ENCODE measurements at places on chromosomes 1 and 21.

DNA sequence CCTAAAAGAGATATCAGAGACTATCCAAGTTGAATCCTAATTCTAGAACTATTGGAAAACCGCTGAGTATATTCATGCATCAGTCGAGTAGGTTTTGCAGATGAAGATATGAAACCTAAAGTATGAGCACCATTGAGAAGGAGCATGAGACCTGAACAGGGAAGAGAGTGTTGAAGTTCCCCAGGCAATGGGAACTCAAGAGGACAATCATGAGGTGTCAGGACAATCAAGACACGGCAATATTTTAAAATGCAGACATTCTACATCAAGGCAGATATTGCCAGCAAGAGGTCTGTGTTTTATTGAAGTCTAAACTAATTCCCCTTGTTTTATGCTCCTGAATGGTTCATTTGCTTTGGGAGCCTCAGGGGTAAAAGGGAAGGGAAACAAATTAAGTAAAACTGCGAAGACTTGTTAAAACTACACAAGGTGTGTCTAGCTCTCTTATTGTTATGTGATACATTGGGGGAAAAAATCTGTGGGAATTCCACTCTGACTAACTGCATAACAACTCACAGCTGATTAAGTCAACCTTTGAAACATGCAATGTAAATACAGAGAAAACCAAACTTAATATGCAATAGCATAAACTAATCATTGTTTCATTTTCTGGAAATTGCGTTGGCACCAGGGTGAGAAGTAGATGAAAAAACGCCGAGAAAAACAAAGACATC, 347.9 kb upstream of the ADGRL2 start:
- no peak for DNase-seq

DNA sequence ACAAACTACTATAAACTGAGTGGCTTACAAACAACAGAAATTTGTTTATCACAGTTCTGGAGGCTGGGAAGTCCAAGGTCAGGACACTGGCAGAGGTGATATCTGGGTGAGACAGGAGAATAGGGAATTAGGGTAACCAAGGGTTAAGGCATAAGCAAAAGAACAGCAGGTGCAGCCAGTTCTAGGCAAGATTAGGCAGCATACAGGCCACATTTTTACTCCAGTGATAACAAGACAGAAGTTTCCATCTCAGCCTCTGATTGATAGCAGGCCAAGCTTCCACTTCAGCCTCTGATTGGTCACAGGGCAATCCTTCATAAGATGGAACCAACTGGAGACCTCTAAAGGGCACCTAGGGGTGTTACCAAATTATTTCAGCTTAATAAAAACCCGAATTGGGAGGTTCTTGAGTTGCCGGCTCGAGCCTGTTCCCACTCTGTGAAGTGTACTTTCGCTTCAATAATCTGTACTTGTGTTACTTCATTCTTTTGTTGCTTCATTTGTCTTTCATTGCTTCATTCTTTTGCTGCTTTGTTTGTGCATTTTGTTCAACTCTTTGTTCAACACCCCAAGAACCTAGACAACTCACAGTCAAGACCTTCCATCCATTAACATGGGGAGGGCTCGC, 185.6 kb downstream of the TOMM20 start:
- no peak for DNase-seq

DNA sequence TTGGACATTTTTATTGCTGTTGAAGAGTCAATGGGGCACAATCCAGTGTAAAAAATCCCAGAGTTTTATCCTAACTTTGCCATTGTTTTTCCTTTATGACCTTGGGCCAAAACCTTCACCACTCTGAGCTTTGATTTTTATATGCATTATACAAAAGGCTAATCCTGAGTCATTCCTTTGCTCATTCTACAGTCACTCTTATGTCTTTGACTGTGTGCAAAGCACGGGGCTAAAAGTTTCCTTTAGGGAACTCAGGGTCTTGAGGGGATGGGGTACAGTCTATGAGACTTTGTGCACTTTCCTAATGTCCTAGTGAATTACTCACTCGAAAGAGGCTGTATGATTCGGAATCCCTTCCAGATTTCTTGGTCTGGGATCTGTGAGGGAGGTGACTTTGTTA, 543.2 kb upstream of the CAMK1G start:
- DNase-seq = no peak

GRCh38 chr21:45414396-45415187, 9.6 kb downstream of the COL18A1 start:
- no peak for DNase-seq

- no peak for DNase-seq
These were observed 44.3 kb downstream of the LHX9 start for GRCh38 chr1:197961449-197961848.

- no peak for DNase-seq
These were observed 38.4 kb upstream of the CCSAP start for GRCh38 chr1:229381234-229381633.

DNA sequence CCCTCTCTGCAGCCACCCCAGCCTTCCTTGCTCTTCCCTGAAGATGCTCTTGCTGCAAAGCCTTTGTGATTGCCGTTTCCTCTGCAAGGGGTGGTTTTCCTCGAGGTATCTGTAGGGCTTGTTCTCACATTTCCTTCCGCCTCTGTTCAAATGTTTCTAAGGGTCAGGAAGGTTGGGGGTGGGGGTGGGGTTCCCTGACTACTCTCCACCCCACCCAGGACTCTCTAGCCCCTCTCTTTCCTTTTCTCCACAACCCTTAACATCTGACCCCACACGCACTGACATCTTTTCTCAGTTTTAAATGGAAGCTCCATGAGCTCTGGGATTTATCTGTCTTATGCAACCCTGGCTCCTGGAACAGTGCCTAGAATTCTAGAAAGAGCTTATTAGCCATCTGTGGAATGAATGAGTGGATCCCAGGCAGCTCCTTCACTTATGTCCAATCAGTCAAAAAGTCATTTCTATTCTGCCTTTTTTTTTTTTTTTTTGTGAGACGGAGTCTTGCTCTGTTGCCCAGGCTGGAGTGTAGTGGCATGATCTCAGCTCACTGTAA, 27.3 kb upstream of the ZNF362 start:
- DNase-seq = no peak

DNA sequence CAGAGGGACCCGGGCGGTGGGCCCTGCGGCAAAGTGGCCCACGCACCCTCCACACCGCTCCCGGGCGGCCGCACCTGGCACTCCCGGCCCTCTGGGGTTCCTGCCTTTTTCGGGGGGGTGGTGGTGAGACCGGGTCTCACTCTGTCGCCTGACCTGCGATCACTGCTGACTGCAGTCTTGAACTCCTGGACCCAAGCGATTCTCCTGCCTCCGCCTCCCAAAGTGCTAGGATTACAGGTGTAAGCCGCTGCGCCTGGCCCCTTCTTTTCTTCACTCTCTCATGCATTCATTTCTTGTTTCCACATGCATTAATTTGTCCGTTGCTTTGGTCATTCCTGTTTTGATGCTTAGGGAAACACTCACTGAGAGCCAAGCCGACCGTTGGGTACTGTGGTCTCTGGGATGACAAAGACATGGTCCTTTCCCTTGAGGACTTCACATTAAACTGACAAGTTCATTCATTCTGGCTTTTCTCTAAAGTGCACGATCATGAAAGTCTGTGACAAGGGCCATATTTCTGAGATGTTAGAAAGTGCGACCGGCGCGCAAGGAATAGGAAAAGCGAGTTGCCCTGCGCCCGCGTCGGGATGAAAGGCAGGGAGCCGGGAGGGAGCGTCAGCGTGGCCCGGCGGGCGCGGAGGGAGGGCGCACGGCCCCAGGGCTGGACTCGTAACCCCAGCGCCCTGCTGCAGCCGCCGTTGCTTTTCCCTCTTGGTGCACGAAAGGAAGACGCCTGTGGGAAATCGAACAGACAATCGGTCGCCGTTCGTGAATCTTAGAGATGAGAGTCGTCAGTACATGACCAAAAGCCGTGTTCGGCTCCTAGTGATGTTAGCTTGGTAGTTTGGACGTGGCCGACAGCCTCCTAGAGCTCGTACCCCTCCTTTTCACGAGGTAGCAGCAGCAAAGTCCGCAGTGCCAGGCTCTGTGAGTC, 1.0 kb upstream of the MCOLN2 start:
- no peak for DNase-seq

DNA sequence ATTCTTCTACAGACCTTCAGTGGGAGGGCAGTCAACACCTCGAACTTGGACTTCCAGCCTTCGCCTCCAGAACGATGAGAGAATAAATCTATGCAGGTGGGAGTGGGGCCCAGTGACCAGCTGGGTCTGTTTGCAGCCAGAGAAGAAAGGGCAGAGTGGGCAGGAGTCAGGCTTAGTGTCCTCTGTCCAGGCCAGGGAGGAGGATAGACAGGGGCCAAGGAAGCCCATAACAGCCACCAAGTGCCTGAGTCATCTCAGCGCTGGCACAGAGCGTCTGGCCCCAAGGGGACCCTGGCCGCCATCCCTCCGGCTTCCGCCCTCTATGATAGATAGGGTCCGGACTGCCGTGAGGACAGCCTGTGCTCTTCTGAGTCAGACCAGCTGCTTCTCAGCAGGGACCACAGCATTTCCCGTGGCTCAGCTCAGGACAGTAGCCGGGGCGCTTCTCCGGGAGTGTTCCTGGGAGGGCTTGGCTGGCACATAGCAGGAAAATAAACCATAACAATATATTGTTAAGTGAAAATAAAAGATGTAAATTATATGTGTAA, 133.1 kb upstream of the C1orf174 start:
- no peak for DNase-seq
